Esophagus squamous epithelium (tissue), 5 donors: ENCODE measurements at places on chromosomes 3 and 15. TPM values are rescaled to one million over a fixed set of nuclear protein-coding genes. Genes with fewer than 3 reads are reported as not detected.

Gene SEMA6D
- 0.40 TPM for total RNA-seq

Gene LDHAL6B
- total RNA-seq, result not detected

Gene DPPA2
- total RNA-seq, result not detected

Gene LRRK1
- total RNA-seq, result 12.0 TPM

Gene ANKUB1
- total RNA-seq, result not detected

Gene VPS8
- total RNA-seq, result 44.3 TPM

Gene MYO5C
- total RNA-seq, result 23.8 TPM

Gene A4GNT
- total RNA-seq, result not detected

Gene POTEB
- not detected for total RNA-seq

Gene RUVBL1
- total RNA-seq, result 31.1 TPM

Gene FHIT
- total RNA-seq, result 2.5 TPM

Gene CIAO2A
- 76.6 TPM for total RNA-seq

Gene DOCK3
- 1.0 TPM for total RNA-seq

Gene MAPKBP1
- total RNA-seq, result 24.4 TPM

Gene MST1R
- 26.5 TPM for total RNA-seq

Gene AADACL2
- 0.19 TPM for total RNA-seq

Gene TRH
- total RNA-seq, result not detected

Gene RAB5A
- 102 TPM for total RNA-seq

Gene TMEM40
- total RNA-seq, result 62.6 TPM

Gene CYP8B1
- not detected for total RNA-seq

Gene LRRN1
- not detected for total RNA-seq

Gene CADM2
- total RNA-seq, result 0.08 TPM

Gene P3H2
- 16.5 TPM for total RNA-seq

Gene ISL2
- 0.70 TPM for total RNA-seq

Gene PPP1R14D
- total RNA-seq, result 0.68 TPM

Gene ONECUT1
- total RNA-seq, result not detected

Gene DET1
- total RNA-seq, result 2.2 TPM

Gene TRIM59
- 8.2 TPM for total RNA-seq

Gene YEATS2
- total RNA-seq, result 12.7 TPM

Gene ZPLD1
- not detected for total RNA-seq

Gene IRAK2
- total RNA-seq, result 23.3 TPM

Gene STARD9
- 2.7 TPM for total RNA-seq

Gene SRPRB
- total RNA-seq, result 43.9 TPM

Gene AQP9
- total RNA-seq, result 1.9 TPM

Gene RAF1
- total RNA-seq, result 89.2 TPM
